ENCODE measurements at places on chromosomes 4 and X.

- no peak for DNase-seq
Measured at GRCh38 chrX:20132666-20133065, 9.0 kb downstream of the EIF1AX start.

DNA sequence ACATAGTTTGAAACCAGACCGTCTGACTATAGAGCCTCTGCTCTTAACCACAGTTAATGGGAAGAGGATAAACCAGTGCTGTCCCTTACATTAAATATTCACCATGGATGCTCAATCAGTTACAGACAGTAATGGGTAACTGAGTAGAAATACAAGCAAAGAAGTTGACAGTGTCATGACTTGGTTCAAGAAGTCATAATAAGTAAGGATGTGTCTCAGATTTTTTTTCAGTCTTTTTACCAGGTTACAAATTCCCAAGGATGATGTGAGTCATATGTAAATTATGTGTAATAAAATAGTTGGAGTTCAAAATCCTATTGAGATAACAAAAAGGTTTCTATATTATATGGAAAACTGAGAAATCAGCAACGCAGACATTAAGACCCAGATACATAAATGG, 31.1 kb downstream of the ZCCHC4 start:
- DNase-seq = no peak

DNA sequence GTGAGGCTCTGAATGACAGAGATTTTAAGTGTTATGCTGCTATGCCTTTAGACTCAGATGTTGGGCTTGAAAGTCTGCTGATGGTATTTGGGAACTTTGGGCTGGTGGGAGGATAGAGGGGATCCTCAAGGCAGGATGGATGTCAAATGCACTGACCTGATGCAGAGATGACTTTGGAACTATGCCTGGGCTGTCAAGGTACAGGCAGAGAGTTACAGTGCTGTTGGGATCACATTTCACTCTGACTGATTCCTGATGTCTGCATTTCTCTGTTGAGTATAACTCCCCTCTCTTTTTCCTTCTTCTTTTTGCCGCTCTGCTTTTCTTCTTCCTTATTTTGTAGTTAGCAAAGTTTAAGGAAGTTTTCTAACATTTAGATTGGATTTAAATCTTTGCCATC, 271.8 kb upstream of the ARX start:
- no peak for DNase-seq

DNA sequence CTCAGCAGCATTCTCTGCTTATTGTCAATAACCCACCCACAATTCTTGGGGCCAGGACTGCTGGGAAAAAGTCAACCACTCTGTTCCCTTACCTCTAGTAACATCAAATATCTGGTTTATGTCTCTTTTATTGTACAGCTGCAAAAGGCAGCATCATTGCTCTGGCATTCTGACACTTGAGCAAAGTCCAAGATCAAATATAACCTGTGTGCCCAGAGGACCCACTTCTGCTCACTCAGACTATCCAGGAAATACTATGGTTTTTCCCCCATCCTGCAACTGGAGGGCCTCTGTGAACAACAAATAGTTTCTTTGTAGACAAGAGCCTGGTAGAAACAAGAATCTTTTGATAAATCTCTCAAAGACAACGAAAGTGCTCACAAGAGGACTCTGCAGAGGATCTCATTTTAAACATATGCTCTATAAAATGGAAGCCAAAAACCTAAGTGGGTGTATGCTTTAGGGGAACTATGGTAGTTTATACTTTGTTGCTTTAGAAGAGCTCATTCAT, 154.7 kb downstream of the RAB28 start:
- no peak for DNase-seq

DNA sequence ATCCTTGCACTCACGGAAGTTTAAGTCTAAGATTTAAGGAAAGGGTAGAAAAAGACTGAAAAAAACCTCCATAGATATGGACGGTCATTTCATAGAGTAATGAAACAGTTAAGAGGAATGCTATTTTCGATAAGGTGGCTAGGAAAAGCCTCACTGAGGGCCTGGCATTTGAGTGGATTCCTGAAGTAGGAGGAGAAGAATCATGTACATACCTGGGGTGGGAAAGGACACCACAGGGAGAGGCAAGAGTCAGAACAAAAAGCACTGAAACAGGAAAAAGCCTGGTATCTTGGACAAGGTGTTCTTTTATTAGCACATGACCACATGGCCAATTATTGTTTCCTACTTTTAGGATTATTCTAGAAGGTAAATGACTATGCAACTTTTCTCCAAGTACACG, 547.2 kb upstream of the DIPK2B start:
- DNase-seq = no peak

- DNase-seq = no peak
Measured at GRCh38 chr4:114021451-114021850, 42.0 kb upstream of the ARSJ start.

GRCh38 chr4:170538821-170539473, 449.2 kb upstream of the AADAT start:
- no peak for DNase-seq

DNA sequence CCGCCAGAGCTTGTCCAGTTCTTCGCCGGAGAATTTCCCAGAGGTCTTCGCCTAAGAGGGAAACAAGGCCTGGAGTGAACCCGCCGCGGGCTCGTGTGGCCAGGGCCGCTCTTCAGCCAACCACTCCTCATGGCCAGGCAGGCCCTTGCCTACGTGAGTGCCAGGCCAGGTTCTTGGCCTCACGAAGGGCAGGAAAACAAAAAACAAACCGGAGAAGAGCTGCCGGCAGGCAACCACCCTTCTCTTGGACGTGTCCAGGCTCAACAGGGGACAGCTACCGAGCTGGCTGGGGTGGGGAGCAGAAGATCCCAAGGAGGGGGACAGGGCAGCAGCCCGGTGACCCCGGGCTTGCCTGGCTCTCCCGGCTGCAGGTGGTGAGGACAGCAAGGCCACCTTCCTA, 13.3 kb downstream of the LRPAP1 start:
- no peak for DNase-seq

GRCh38 chrX:123432361-123433150, 248.5 kb downstream of the GRIA3 start:
- DNase-seq = no peak

DNA sequence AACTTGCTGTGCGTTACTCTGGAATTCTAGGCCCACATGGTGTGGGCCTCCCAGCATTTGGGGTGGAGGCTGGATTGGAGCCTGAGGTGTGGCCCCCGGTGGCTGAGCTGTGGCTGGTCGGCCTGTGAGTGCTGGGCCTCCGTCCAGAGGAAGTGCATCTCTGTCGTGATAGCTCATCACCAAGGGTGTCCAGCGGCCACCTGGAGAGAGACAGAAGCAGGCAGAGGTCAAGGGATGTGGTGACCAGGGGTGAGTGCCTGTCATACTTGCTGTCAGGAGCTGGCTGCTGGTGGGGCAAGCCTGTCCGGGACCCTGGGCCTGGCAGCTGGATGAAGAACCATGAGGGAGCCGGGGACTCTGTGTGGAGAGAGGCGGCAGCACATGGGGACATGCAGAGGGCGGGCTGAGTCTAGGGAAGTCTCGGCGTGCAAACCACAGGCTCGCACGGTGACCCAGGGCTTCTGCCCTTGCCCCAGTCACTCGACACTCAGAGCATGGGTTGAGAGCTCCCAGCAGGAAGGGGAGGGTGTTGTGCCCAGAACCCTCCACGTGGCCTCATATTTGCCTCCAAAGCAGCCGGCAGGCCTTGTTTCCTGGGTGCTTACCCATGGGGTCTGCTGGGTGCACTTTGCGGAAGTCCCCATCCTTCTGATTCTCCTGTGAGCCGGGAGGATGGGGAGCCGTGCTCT, 6.2 kb downstream of the SORCS2 start:
- no peak for DNase-seq

- DNase-seq = no peak
Measured at GRCh38 chr4:54971474-54971950, 153.9 kb downstream of the KDR start.

DNA sequence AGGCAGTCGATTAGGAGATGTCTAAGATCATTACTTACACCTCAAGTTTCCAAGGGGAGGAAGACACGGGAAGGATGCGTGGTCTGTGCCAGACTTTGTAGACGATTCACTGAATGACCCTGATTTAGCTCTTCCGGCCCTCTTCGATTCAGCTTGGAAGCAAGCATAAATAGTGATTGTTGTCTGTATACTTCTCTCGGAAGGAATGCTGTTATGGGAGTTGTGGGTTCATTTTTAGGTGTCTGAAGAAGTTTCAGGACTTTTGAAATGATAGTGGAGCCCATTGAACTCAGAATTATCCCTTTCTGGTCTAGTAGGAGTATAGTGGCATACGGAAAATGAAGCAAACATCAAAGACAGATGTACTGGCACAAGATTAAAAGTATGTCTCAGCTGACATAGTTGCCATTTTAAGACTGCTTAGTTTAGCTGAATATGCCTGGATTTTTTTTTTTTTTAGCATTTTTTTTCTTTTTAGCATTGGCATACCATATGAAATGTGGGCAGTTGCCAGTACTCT, 1.0 kb upstream of the ANKRD17 start:
- DNase-seq = peak; percentile 17

DNA sequence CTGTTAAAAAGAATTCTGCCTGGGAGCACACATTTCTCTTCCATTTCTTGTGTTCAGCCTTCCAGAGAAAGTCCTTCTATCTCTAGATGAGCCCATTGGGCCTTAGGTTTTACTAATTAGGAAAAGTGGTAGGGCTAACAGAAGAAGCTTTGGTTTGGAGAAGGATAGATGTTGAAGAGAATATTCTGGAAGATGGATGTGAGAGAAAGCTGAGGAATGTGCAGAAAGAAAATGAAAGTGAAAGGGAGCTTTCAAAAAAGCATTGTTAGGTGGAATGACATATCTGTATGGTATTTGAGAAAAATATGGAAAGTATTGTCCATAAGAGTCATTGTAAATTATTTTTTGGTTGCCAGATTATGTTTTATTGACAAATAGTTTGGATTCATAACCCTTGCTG, 474.8 kb upstream of the SLIT2 start:
- no peak for DNase-seq

DNA sequence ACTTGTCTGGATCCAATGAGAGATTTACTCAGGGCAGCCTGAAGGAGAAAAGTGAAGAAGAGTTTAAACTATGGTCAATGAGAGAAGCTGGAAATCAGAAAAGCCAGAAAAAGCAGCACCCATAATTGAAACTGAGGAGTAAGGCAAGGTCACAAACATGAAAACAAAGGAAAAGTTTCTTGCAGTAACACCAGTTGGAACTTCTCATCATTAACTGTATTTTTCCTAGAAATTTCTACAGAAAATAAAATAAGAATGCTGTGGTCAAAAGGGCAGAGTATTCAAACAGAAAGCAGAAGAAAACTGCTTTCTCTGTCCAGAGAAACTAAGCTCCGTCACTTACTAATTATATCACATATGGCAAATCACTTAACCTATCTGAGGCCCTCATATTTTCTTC, 102.2 kb downstream of the OR13H1 start:
- DNase-seq = no peak

DNA sequence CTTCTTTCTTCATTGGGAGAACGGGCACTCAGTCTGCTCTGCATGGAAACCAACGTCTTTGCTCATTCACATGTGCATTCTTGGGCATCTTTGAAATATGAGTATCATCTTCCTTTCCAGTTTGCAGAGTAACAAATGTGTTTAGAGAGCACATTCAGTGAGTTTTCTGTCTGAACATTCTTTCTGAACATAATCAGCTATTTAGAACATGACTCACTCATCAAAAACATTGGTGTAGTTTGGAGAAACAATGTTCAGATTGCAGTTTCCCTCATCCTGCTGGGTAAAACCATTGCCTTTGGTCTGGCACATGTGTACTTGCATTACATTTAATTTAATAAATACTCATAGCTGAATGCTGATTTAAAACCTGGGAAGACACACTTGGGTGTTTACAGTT, 81.5 kb upstream of the F9 start:
- no peak for DNase-seq

- DNase-seq = no peak
Measured at GRCh38 chrX:152915541-152916241, 17.8 kb downstream of the ZNF185 start.

- DNase-seq = peak; percentile 1
Measured at GRCh38 chrX:112642349-112642748, 37.4 kb downstream of the LHFPL1 start.

- no peak for DNase-seq
Measured at GRCh38 chr4:98148856-98149255, 5.6 kb upstream of the STPG2 start.

- DNase-seq = no peak
Measured at GRCh38 chrX:19344661-19345060, 934 bp downstream of the PDHA1 start.

DNA sequence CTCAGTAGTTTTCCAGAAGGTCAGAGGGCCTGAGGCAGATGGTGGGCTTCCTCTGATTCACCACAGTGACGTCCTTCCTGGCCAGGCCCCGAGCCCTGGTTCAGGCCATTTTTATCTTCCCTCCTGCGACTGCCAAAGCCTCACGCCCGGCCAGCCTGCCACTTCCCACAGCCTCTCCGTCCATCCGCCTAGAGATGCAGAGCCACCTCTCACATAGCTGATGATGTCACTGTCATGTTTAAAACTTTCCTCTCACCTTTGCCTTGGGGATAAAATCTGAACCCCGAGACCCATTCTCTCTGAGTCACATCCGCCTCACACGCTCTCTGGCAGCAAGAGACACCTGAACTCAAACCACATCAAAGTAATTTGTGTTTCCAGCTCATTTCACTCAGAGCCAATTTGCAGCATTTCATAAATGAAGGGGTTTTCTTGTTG, 175.3 kb downstream of the QDPR start:
- DNase-seq = peak; percentile 54

- DNase-seq = no peak
Measured at GRCh38 chr4:149964001-149964796, 114.0 kb upstream of the DCLK2 start.

DNA sequence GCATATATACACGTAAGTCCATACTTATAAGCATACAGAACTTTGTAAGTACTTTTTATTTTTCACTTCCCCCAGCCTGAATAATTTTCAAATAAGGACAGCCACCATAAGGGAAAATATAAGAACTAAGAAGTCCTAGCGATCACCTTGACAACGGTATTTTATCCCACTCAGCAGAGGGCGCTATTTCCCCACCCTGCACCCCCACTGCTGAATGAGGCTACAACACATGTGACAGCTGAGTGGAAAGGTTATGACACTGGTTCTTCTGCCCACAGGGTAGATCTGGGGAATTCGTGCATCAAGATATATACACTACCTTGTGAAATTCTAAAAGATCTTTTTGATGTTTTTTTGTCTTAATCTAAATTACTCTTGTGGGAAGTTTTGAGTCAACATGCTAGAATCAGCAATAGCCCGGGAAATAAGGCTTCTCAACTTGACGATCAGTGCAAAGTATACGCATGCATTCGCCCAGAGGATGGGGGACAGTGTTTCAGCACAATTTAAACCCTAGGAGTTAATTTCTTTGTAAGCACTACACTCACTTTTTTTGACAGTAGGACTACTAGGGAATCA, 151.5 kb downstream of the CORIN start:
- peak; percentile 72 for DNase-seq

DNA sequence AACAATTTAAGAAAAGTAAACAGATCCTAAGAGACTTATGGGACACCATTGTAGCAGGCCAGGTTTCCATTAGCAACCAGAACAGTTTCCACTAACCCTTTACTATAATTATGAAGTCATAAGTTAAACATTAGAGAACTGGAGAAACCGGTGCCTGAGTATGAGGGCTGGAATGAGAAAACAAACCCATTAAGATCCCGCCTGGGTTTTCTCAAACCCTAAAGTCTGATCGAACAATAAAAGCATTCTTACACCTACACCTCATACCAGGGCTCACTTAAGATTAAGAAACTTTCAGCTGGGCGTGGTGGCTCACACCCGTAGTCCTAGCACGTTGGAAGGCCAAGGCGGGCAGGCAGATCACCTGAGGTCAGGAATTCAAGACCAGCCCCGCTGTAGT, 13.7 kb upstream of the DHX15 start:
- no peak for DNase-seq
